ENCODE measurements at places on chromosomes 1 and 21.

DNA sequence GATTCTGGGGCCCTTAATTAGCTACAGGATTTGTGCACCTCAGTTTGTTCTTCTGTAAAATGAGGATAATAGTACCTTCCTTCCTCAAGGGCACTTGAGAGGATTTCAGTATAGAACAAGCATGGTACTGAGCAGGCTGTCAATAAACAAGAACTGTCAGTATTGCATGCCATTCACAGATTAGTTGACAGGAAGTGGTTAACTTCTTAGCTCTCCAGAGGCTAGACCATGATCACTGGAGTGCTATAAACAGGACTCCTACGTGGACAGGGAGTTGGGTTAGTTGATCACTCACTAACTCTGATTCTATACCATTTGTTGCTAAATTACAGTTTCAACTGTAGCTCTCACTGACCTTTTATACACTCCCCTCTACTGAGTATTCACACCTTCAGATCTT lies 126.2 kb upstream of the DAB1 start:
- DNase-seq: no peak

DNA sequence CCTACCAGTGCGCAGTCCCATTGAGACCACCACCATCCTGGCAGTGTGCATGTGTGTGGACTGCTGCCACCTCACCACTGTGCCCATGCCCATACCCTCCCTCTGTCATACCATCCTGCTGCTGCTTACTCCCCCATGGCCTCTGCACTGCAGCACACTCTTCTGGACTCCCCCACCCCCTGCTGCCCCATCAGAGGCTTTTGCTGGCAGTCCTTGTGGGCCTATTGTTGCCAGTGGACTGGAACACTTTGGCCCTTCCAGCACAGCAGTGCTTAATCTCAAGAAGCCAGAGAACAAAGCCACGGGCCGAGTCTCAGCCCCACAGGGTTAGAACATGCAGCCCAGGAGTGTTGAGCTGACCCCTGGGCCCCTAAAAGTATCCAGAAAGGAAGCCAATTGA lies 41.9 kb upstream of the IVNS1ABP start:
- DNase-seq: no peak

DNA sequence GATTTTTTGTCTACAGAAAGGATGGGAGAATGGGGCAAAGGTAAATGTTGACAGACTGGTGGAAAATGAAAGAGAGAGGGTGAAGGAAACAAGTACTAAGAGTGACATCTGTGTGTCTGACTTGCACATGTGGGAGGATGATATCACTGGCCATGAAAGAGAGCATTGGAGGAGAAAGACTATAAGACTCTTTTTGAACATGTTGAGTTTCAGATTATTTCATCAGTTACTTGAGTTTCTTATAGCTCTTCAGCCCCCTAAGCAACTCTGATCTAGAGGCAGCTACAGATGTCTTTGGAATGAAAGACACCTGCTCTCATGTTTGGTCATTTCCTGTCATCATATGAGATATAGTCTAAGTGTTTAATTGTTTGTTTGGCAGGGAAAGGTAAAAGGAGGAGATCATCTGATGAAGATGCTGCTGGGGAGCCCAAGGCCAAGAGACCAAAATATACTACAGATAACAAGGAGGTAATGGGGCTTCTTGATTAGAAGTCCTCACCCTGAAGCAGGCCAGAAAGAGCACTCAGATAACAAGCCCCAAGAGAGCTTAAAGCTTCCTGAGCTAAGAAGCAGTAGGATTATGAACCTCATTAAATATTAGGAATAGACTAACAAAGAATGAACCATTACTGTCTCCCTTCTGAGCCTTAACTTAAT lies 4.5 kb downstream of the POLR3C start:
- DNase-seq: no peak

GRCh38 chr1:32316903-32317277 lies 19.1 kb downstream of the MARCKSL1 start:
- DNase-seq: no peak

GRCh38 chr1:10601342-10602070 lies 126.8 kb downstream of the PEX14 start:
- DNase-seq: peak; percentile 33

- no peak for DNase-seq
These were observed 6.0 kb upstream of the SIM2 start for GRCh38 chr21:36692835-36693488.

DNA sequence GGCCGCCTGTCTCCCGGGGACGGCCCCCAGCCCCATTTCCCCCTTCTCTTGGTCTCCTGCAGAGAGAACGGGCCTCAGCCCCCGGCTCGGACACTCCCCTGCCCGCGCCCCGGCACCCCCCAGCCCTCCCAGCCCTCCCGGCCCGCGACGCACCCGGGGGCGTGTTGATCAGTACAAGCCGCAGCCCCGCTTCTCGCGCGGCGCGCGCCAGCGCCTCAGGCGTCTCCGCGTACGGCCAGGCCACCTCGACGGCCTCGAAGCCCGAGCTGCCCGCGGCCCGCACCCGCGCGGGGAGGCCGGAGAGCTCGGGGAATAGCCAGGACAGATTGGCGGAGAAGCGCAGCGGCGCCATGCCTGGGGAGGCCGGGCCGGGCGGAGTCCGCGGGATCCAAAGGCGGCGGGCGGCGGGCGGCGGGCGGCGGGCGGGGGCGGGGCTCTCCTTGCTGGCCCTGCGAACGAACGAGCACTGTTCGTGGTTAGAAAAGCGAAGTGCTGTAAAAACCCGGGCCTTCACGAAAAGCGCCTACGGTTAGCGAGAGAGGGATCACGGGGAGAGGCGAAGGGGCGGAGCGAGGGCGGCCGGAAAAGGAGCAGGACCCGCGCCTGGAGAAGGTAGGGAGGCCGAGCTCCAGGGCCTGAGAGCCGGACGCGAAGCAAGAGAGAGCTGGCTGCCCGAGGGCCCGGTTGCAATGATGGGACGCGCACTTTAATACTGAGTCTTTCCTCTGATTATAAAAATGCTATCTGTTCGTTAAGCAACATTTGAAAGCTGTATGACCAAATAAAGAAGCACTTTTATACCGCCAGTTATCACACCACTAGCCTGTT lies at the start of gene HYI:
Gene HYI (minus strand): TSS at position 490 of the 828 bp plus-strand sequence. CDS start 138 bp downstream, at position 352.
- peak; percentile 45 for DNase-seq

DNA sequence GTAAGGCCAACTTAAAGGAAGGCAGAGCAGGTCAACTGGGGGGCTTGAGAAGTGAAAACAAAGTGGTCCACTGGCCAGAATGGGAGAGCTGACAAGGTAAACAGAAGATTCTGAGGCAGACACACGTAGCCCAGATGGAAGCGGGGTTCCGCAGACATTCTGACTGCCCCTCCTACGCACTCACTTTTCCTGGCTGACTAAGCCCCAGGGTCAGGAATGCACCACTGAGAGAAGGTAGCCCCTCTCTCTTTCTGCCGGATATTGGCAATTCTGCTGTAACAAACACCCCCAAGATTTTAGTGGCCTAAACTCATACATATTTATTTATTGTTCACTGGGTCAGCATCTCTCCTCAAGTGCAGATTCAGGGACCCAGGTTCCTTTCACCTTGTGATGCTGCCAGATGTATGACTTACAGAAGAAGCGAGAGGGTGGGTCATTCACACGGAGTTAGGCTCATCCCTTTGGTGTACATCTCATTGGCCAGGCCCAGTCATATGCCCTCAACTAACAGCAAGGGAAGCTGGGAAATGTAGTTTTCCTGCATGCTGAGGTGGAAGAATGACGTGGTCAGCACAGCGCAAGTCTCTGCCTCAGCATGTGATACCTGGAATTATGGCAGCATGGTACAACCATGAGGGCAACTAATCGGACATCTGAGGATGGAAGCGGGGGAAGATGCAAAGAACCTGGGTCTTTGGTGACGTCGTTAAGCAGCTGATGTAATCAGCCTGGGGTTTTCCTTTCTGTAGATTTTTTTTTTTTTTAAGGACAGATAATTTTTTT lies 43.4 kb upstream of the MRPS6 start:
- peak; percentile 48 for DNase-seq

DNA sequence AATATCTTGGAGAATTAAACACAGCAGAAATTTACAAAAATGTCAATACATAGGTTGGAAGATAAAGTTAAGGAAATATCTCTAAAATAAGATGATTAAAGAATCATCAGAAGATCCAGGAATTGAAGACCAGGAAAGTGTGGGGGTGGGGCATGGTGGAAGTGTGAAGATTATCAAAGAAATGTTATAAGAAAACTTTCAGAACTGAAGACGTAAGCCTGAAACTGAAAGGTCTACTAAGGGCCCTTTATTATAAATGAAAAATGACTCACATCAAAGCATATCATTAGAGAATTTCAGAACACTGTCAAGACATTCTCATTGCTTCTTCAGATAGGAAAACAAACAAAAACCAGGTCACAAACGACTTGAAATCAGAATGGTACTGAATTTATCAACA lies 92.4 kb upstream of the DPT start:
- no peak for DNase-seq

DNA sequence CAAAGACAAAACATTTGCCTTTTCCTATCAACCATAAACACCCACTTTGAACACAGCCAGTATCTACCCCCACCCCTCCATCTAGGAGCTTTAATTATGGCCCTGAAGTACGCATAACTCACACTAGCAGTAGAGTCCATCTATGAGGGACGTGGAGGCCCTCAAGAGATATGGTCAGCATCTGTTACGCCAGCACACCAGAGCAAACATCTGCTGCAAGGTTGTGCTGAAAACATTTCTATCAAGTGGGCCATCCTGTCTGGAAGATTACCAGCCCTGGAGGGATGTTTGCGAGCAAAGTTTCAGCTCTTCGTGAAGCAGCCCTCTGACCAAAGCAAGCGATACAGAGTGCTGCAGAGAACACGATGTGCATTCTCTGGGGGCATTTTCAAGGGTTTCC lies 74.6 kb downstream of the SLC45A1 start:
- peak; percentile 73 for DNase-seq

GRCh38 chr1:206808615-206809014 lies 36.3 kb upstream of the IL10 start:
- peak; percentile 11 for DNase-seq

DNA sequence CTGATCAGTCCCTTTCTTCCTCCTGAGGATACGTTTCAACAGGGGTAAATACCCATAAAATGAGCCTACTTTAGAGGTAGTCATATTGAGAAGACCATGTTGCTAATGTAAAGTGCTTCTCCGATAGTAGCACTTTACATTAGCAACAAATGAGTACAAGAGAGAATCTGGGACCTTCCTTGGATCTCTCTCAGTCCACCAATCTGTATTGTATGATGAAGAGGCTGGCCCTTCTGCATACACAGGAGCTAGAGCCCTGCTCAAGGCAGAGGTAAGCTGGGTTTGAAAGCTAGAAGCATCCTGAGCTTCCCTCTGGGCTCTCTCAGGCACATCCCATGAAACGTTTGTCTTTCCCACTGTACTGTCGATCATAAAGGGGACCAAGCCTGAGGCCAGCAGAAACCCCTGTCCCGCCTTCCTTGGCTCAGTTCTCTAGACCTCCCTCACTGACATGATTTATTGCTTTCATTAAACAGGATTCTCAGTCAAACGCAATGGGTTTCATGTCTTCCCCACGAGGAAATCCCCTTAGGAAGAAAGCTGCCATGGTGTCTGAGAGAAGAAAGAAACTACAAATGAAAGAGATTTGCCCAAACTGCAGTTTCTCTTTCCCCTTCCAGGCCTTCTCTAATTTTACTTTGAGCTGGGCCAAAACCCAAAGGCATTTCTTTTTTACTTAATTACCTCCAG lies 62.8 kb upstream of the BCAR3 start:
- no peak for DNase-seq

- no peak for DNase-seq
These were observed 263.1 kb downstream of the GRIK3 start for GRCh38 chr1:36771240-36771639.

DNA sequence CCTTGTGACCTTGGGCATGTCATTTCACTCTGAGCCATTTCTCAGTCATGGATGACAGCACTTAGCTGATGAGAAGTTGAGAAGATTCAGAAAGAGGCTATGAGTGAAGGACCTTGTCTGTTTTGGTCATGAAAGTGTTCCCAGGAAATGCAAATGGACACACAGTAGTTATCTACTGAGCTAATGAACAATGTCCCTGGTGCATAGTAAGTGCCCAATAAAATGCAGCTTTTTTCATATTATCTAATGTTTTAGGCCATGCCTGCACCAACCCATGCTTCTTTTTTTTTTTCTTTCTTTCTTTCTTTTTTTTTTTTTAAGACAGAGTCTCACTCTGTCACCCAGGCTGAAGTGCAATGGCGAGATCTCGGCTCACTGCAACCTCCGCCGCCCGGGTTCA lies 44.4 kb upstream of the EPB41 start:
- no peak for DNase-seq

- DNase-seq: no peak
These were observed 2.0 kb upstream of the ATP13A2 start for GRCh38 chr1:17013491-17014320.

DNA sequence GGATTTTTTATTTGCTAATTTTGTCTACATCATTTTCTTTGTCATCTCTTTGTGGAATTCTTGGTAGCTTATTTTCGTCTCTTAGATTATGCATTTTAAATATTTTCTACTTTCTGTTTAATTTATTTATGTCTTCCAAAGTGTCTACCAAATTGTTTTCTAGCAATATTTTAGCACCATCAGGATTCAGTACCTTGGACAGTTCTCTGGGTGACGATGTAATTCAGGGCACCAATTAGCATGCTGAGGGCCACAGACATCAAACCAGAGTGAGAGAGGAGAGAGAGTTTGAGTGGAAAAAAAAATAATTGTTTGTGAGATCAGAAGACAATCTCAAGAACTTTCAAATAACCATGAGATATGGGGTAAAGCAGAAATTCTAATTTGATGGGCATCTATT lies 169.8 kb upstream of the CXADR start:
- DNase-seq: no peak

DNA sequence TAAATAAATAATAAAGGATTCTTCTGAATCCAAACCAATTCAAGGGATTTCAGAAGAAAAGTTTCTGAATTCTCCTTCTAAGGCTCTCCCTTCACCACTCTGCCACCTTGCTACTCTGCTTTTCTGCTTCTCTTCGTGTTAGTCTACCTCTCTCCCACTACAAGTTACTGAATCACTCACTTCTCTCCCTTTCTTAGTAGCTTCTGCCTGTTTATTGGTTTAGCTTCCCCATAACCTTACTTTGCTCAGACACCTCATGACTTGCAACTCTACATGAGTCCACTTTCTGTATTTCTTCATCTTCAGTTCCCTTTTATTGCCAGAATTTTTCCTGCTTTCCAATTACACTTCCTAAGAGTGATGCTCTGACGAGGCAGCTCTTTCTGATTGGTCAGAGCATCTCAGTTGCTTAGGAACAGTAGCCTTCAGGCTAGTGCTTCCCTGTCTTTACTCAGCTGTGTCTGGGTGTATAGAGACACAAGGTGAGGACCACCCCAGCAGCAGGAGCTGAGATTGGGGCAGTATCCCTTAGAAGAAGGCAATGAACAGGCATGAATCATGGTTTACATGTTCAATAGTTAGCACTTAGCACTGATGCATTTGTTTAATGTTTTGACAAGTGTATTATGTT lies 144.6 kb downstream of the SLC30A10 start:
- DNase-seq: peak; percentile 9

GRCh38 chr1:67754526-67754920 lies 69.5 kb downstream of the GADD45A start:
- no peak for DNase-seq

DNA sequence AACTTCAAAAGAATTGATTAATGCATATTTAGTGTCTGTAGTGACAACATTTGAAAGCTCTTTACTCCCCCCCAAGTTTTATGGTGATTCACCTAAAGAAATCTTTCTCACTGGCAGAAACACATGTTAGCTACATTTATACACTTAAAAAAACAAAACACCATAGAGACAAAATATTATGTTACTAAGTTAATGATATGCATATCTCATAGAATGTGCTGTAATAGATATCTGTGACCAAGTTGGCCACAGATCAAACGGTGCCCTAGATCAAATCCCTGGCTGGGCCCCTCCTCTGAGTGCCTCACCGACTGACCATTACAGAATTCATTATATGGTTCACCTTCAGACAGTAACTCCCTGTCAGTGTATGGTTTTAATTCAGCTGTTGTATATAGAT lies 322.1 kb upstream of the LYPLAL1 start:
- no peak for DNase-seq

- DNase-seq: no peak
These were observed 122.0 kb upstream of the GREM2 start for GRCh38 chr1:240734001-240734400.

All from NCI-H524 (cell line).